Stimulated activated CD4-positive, alpha-beta T cell treated with anti-CD3 and anti-CD28 coated beads, Interleukin-1b, Interleukin-23, amount 100 ng/mL, for 48 hours (primary cell): ENCODE measurements at places on chromosomes 3 and 15.

GRCh38 chr15:98528046-98528725 is 120.2 kb upstream of the IGF1R start:
- DNase-seq = no peak

DNA sequence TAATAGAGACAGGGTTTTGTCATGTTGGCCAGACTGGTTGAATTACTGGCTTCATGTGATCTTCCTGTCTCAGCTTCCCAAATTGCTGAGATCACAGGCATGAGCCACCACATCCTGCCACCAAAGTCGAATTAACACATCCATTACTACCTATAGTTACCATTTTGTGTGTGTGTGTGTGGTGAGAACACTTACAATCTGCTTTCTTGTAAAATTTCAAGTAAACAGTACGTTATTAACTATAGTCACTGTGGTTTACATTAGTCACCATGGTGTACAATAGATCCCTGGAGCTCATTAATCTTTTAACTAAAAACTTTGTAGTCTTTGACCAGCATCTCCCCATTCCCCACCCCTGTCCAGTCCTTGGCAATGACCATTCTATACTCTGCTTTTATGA is 270.0 kb downstream of the NAALADL2 start:
- no peak for DNase-seq

DNA sequence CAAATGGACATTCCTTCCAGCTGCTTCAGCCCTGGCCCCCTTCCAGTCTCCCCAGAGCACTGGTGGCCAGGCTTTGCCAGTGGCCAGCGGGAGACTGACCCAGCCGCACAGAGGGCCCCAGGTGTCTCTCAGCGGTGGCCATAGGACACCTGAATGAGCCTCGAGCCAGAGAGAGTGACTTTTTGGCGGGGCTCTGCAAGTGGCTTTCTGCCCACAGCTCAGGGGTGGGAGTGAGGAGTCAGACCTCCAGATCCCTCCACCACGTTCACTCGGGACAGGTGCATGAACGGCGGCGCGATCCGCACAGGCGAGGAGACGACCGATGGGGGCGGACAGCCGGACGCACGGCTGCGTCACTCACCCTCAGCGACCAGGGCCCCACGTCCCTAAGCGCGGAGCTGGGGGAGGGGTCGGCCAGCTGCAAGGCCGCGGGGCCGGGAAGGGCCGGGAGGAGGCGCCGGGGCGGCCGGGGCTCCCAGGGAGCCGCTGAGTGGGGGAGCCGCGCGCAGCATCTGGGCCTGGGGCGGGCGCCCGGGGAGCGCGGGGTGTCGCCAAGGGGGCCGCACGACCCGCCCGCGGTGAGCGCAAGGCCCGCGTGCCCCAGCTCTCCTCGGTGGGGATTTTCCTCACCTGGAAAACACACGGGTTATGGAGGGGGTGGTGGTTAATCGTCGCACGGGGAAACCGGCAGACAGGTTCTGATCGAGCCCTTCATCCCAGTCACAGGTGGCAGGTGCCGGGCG is 57.1 kb downstream of the BDH1 start:
- no peak for DNase-seq

DNA sequence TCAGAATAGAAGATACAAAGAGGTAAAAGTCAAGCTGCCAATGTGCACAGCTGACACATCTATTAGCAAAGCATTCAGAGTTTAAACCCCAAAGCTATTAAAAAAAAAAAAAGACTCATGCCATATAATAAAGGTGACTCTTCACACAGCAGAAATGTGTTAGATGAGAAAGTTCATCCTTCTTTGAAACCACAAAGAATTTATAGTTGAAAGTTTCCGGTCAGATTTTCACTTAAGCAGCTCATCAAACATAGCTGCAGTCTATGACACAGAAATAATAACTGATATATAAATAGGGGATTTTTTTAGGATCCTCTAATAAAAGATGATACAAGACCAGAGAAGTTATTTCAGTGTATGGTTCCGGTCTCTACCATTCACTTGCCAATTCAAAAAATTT is 76.6 kb downstream of the WWTR1 start:
- no peak for DNase-seq

DNA sequence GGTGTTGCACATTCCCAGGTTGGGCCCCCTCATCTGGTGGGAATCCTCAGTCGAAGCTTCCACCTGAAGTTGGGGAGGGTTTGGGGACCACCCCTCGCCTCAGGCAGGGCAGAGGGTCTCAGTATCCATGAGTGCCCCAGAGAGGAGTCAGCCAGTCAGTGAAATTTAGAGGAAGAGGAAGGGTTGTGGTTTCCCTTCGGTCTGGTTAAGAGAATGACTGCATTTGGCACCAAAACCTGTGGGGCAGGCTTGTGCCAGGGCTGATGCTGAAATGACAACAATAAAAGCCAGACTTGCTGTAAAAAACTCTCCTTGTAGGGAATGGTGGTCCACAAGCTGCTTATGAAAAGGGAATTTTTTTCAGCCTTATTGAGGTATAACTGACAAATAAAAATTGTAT is 22.6 kb downstream of the LMCD1 start:
- DNase-seq = no peak

DNA sequence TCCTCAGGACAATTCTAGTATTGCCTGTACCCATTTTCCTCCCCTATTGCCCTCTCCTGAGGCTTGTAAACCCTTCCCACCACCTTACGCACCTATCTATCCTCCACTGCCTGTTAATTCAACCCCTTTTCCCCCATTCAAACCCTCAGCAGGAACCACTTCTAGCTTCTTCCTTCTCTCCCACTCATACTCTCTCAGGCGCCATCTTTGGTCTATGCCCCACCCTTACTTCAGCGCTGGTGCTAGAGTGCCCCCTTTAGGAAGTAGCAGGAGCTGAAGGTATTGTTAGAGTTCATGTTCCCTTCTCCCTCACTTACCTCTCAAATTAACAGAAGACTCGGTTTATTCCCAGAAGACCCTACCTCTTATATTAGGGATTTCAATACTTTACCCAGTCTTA is 121.8 kb upstream of the NLGN1 start:
- DNase-seq = no peak

DNA sequence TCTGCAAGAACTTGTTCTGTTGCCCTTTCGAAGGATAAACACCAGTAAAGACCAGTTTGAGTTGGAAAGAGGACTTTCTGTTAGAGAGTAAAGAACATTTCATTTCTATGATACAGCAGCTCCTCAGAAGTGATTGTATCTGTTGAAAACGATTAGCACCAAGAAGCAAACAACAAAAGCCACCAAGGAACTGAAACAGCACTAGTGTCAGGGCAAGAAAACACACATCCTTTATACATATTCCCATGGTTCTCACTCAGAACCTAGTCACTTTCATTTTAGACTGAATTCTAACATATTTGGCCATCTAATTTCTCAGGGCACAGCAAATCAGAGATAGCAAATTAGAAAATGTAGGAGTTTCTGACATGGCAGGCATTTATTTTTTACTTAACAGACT is 116.1 kb downstream of the ATP1B3 start:
- DNase-seq = no peak

DNA sequence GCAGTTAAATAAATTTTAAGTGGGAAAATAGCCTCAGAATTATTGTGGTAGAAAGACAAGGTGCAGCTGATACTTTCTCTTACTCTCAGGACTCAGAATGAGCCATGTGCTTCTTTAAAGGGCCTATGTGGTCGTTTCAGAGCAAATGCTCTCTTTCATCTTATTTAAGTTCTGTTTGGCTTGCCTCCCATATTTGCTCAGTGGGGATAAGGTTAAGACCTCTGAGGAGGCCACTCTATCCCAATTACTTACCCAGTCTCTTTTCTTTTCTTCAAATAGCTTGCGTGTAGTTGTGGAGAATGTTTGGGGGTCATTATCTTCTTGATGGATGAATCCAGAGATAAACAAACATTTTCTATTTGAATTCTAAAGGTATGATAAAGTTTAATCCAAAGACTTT is 221.9 kb downstream of the RBMS3 start:
- no peak for DNase-seq

GRCh38 chr3:161568671-161569070 is 72.1 kb downstream of the OTOL1 start:
- no peak for DNase-seq
